Stimulated activated CD8-positive, alpha-beta memory T cell treated with anti-CD3 and anti-CD28 coated beads, Interleukin-4, amount 100 ng/mL, for 1 hour (primary cell): ENCODE measurements at places on chromosomes 5 and 9.

GRCh38 chr5:1722877-1723276 lies 76.8 kb downstream of the MRPL36 start:
- no peak for DNase-seq

- peak; percentile 17 for DNase-seq
Observed at GRCh38 chr9:97853844-97854695, 1.0 kb downstream of the FOXE1 start.

- no peak for DNase-seq
Observed at GRCh38 chr5:14266171-14266570, 123.0 kb downstream of the TRIO start.

DNA sequence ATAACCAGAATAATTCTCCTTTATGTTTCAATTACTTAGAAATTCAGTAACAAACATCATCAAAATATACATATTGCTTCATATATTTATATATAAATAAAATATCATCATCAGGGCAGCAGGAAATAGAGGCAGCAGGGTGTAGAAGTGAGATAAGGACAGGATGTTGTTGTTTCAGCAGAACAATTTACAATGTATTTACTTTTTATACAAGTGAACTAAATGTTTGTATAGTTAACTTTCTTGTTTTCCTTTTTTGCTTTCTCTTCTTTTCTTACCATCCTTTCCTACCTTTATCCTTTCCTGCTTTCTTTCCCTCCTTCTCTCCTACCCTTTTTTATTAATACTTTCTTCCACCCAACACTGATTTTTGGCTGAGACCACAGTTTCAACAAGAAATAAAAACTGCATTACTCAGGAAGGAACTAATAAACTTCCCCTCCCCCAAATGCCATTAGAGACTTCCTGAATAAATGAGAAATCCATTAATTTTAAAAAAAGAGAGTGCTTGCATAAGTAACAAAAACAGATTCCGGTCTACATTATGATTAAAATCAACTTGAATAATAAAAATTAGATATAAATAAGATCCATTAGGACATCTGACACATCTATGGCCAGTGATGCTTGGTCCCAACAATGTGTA lies 159.8 kb upstream of the ACOT12 start:
- DNase-seq, result no peak

DNA sequence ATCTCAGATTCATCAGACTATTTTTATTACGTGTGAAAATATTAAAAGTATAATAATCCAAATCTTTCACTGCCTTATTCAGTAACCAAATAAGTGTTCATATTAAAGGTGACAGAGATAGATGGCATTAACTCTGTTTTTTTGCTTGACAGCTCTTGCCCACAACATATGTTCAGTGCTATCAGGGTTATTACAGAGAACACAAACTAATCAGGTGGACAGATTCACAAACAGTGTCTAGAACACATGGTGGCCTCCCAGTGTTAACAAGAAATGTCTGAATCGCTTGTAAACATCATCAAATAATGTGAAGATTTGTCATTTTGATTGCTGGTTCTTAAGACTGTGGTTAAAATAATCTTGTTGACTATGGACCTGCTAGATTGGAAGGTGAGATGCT lies 609.1 kb upstream of the GRAMD2B start:
- no peak for DNase-seq

DNA sequence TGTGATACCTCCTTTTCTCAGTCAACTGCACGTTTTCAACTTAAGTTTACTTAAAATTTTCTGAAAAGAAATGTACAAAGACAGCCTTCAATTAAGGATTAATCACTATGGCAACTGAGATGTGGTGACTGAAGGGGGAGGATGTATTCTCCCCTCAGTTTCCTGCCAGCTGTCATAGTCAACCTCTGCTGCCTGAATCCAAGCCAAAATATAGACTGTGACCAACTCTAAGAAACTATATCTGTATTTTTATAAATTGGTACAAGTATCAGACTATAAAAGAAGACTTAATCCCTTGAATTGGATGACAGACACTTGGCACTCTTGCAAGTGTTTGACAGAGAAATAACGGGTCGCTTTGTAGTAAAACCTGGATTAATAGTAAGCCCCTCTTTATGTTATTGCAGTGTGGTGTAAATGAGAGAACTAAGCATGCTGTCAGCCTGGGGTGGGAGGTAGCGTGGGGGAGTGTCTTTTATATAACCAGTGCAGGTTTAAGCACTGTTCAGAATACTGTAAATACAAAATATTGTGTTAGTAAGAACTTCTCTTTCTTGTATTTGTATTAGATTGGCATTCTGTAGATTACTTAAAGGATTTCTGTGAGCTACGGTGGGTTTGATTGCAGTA lies 106.4 kb downstream of the ERCC6L2 start:
- no peak for DNase-seq

- DNase-seq, result no peak
Observed at GRCh38 chr5:116002116-116002906, 30.0 kb upstream of the ARL14EPL start.

- DNase-seq, result no peak
Observed at GRCh38 chr9:134329576-134329855, 3.3 kb downstream of the RXRA start.

DNA sequence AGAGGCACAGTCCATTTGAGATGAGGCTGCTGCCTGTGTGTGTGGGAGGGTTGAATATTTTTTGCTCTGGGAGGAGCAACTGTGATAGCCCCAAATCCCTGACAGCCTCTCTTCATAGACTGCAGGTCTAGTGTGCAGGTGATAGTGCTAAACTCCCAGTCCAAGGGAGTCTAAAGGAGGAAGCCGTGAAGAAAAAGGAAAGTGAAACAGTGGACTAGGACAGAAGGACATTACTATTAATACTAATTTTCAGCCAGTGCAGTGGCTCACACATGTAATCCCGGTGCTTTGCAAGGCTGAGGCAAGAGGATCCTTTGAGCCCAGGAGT lies 295.0 kb downstream of the PDE4D start:
- DNase-seq, result no peak

DNA sequence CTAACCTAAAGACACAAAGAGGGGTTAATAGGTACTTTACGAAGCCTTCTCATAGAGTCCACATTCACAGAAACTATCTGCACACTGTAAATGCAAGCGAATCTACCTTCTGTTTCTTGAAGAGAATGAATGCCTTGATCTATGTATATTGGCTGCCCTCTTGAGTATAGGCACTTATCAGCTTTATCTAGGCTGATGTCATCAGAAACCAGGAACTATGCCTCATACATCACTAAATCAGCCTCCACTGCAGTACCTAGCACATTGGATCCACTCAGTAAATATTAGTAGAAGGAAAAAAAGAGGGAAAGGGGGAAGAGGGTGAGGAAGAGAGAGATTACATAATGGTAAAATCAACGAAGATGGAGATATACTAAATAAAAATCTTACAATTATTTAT lies 477.1 kb downstream of the CAAP1 start:
- DNase-seq, result no peak

GRCh38 chr5:53403758-53404157 lies 76.7 kb upstream of the FST start:
- DNase-seq, result no peak

- DNase-seq, result no peak
Observed at GRCh38 chr5:168895295-168896071, 316.3 kb upstream of the PANK3 start.

- no peak for DNase-seq
Observed at GRCh38 chr9:37700900-37701299, 50.1 kb downstream of the FRMPD1 start.

DNA sequence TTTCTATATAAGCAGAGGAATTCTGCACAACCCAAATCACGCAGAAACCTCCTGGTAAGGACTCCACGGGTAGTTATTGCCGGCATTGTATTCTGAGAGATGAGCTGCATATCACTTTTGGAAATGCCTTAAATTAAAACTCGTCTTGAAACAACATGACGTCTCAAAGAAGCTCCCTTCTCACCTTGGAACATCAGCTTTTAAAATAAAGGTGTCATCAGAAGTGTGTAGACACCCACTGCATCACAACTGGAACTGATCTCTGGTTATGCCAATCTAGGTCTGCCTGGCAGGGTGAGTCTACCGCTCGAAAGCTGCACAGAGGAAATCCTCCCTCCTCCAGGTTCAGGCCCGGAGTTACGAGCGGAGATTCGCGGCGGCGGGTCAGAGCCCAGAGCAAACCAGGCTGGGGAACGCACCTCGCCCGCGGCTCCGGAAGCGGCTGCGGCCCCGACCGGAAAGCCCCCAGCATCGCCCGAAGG lies 974 bp upstream of the SLC12A2 start:
- no peak for DNase-seq

GRCh38 chr9:76980566-76980965 lies 38.9 kb upstream of the FOXB2 start:
- DNase-seq, result no peak

- DNase-seq, result no peak
Observed at GRCh38 chr5:34474573-34475021, 181.5 kb upstream of the RAI14 start.

GRCh38 chr5:173498286-173498685 lies 118.2 kb downstream of the BOD1 start:
- no peak for DNase-seq

- no peak for DNase-seq
Observed at GRCh38 chr9:2153630-2154217, 138.6 kb downstream of the SMARCA2 start.

DNA sequence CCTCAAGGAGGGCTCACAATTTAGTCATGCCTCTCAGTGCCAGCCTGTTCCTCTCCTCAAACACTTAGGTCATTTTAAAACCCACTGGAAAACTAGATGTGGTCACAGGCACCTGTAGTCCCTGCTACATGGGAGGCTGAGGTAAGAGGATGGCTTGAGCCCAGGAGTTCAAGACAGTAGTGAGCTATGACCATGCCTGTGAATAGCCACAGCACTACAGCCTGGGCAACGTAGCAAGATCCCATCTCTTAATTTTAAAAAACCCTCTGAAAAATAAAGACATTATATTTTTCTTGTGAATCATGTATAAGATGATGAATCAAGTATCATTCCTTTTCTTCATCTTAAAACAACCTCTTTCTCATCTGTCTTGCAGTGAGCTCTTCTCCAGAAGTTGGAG lies 45.8 kb downstream of the KLF4 start:
- DNase-seq, result no peak

- DNase-seq, result no peak
Observed at GRCh38 chr5:110769000-110769681, 30.3 kb downstream of the SLC25A46 start.
